Left renal pelvis (tissue), 4 donors: ENCODE measurements at places on chromosomes 12 and 14. TPM values are rescaled to one million over a fixed set of nuclear protein-coding genes. Genes with fewer than 3 reads are reported as not detected.
A peak's percentile ranks its signal among the peaks of the same experiment; 100 is the strongest.

- no peak for DNase-seq
Observed at GRCh38 chr12:130746546-130746945, 30.4 kb upstream of the RIMBP2 start.

DNA sequence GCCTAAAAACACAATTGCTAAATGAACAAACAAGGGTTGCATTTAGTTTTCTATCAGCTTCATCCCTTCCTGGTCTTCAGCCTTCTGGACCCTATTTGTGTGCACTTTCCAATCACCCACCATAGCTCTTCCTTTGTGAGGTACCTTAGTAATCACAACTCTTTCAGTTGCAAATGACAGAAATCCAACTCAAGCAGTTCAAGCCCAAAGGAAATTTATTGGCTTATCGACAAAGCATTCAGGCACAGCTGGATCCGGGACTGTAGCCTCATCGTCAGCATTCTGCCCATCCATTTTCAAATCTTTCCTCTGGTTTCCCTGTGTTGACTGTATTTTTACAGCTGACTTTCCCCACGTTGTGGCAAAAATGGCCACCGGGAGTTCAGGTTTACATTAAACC lies 148.6 kb upstream of the VASH1 start:
- DNase-seq: no peak

DNA sequence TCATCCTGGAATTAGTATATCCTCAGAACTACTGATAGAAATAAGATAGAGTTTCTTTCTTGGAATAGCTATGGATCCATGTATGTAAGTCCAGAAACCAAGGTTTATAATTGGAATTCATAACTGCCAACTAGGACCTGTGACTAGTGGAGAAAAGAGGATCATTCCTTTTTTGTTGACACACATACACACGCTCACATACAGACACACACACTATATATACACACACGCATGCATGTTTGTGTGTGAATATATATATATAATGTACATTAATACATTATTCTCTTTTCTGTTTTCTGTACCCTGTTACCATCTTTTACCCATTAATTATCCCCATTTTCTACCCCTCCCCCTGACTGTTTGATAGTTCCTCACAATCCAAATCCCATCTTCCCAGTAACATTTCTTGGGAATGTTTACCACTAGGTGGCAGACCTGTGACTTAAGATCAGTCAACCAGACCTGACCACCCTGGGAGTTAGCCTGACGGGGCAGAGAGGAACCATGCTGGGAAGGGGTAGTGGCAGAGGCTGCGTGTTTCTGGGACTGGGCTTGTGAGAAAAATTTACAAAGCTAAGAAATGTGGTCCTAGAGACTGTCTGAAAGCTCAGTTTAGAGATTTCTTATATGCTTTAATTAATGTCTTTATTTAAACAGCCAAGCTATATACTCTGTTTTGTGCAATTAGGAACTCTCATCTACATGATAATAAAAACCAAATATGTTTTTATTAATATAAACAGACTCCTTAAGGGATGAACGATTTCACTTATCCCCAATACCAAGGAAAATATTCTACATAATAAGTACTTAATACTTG lies 308.0 kb downstream of the PPFIA2 start:
- DNase-seq: peak; percentile 7

DNA sequence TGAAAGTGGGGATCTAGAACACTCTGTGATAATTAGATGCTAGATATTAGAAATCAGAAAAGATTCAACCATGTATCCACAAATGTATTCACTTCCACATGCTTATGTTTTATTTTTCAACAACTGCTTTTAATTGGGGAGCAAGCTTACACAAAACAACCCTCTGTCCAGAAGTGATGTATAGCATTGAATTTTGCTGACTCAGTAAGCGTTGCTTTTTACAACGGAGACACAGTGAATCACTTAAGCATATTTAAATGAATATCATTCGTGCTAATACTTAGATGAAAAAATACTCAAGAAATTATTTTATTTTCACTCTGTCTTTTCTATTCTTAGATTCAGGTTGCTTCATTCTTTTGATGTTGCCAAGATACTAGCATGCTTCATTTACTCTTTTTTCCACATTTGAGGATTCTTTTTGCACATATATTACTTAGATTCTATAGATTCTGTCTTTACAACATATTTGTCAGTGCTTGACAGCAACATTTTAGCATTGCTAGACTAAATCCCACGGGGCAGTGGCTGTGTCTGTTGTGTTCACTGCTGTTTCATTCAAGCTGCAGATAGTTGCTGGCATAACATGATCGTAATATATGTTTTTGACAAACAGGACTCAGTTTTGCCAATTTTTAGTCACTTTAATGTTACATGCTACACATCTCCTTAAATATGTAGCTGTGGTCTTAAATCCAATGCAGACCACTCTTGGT lies 1714.4 kb upstream of the SEL1L start:
- DNase-seq: no peak

GRCh38 chr14:50615552-50615951 lies 52.6 kb downstream of the SAV1 start:
- DNase-seq: no peak

DNA sequence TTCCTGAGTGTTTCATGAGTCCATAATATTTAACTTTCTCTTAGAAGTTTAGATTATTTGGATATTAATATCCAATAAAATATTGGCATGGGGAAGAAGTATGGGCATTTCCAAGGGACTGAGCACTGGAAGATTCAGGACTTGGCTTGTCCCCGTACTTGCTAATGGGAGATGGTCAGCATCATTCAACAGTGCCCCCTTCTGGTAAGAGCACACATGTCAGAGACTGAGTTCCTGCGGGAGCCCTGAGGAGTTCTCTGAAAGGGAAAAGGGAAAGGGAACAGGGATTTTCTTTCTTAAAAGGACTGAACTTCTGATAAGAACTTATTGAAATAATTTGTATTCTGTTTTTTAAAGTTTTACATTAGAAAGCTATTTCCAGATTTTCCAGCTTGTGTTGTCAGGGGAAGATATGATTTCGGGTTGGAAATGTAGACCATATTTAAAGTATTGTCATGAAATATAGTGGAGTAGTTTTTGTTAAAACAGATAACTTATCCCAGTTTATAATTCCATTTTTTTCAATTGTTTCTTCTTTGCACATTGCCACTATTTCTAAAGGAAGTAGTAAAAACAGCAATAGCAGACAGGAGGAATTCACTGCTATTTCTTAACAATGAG lies 59.8 kb upstream of the C12orf71 start:
- peak; percentile 48 for DNase-seq

DNA sequence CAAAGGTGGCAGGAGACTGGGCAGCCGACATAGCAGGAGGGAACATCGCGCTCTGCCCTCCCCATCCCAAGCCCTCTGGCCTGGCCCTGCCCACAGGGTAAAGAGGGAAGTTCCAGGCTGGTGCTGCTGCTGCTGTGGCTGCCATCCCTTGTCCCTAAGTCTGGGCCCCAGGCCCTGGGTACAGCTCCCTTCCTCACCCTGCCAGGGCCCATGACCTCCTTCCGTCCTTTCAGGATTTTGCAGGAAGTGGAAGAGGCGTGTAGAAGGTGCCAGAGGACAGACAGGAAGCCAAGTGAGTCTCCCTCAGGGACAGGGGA lies 14.7 kb upstream of the NCOR2 start:
- no peak for DNase-seq

GRCh38 chr14:68020999-68021663 lies 201.6 kb downstream of the RAD51B start:
- no peak for DNase-seq

DNA sequence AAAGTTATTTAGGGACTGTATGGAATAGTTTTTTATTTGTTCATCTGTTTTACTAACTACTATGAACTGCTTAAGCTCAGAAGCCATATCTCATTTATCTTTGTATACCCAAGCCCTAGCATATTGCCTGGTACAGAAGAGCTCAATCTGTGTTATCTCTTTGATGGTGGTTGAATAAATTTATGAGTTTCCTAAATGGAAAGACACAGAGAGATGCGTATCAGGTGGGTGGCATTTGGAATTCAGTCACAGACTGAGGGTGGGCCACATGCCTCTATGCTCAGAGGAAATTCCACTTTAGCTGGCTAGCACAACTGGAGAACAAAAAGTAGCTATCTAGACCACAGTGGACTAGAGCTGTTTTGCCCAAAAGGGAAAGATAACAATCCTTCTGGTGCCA lies 145.5 kb downstream of the SLC6A15 start:
- no peak for DNase-seq

GRCh38 chr14:32307881-32308582 lies 21.1 kb upstream of the AKAP6 start:
- no peak for DNase-seq

GRCh38 chr12:132836795-132837331 lies 8.2 kb upstream of the GOLGA3 start:
- DNase-seq: no peak

GRCh38 chr12:107167756-107168155 lies 74.4 kb upstream of the CRY1 start:
- DNase-seq: no peak

DNA sequence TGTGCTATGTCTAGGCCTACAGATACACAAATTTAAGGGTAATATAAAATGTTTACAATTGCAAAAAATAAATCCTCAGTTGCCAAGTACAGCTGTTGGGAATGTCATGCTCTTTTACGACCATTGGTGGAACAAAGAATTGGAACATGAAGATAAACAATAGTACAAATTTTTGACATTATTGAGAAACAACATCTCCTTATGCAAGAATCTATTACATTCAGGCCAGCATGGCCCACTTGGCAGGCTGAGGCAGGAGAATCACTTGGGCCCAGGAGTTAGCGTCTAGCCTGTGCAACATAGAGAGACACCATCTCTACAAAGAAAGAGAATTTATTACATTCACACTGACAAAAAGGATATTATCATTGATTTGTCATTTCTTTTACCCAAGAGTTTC lies 135.9 kb upstream of the NTF3 start:
- DNase-seq: no peak

Gene HOXC11
- 3.0 TPM for polyA plus RNA-seq

Gene TMTC1
- polyA plus RNA-seq: 32.8 TPM

Gene LBHD2
- polyA plus RNA-seq: not detected

Gene SPTLC2
- polyA plus RNA-seq: 72.9 TPM

Gene LYZ
- 30.0 TPM for polyA plus RNA-seq

Gene PIK3C2G
- polyA plus RNA-seq: 4.5 TPM
